Stimulated activated CD4-positive, alpha-beta T cell treated with anti-CD3 and anti-CD28 coated beads, Interleukin-1b, Interleukin-23, amount 100 ng/mL, for 1 hour (primary cell): ENCODE measurements at places on chromosomes 7 and 10.

DNA sequence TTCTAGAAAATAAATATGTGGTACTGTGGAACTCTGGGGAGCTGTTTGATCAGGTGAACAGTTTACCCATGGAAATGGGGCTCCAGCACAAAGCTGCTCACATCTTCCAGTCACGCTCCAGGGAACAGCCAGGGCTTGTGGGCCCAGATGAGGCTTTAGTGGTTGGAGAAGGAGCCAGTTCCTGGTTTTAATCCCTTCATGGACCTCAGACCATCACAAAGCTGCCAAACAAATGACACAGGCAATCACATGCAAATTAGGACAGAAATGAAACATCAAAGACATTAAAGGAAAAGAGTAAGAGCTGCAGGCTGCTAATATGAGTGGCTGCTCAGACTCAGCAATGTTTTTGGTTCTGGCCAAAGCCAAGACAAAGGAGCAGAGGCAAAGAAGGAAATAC is 2.2 kb upstream of the ATP6V0E2 start:
- DNase-seq = no peak

GRCh38 chr7:23373151-23374004 is 74.2 kb downstream of the MALSU1 start:
- DNase-seq = peak; percentile 1

GRCh38 chr7:128934361-128935341 is 3.1 kb upstream of the IRF5 start:
- DNase-seq = no peak

DNA sequence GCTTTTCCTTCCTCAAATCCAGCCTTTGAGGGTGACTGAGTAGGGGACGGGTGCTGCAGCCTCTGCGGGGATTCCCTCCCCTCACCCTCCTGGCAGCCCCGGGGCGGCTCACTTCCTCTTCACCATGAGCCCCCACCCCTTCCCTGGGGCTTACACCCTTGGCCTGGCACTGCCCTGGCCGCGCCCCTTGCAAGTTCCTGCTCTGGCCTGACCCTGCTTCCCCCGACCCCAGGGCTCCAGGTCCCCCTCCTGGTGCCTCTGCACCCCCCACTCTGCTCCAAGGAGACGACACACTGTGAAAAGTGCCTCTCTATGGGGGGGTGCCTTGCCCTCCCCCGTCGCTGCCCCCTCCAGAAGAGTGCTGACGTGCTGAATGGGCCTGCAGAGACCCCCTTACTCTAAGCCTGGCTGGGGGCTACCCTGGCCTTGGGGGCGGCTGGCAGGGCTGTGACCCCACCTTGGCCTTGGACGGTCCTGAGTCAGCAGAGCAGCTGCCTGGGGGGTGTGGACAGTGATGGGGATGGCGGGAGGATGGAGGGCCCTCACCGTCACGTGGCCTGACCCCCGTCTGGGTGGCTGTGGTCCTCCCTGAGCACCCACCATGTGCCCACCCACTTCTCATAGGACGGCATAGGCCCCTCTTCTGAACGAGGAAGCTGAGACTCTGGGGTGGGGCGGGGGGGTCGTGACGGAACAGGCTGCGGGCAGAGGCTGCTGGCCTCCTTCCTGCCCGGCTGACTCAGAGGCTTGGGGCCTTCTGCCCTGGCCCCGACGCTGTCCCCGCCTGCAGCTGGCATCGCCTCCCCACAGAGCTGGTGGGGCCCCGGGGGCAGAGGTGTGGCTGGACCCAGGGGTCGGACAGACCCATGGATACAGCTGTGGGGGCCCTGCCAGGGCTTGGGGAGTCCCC is 9.8 kb downstream of the LFNG start:
- no peak for DNase-seq

DNA sequence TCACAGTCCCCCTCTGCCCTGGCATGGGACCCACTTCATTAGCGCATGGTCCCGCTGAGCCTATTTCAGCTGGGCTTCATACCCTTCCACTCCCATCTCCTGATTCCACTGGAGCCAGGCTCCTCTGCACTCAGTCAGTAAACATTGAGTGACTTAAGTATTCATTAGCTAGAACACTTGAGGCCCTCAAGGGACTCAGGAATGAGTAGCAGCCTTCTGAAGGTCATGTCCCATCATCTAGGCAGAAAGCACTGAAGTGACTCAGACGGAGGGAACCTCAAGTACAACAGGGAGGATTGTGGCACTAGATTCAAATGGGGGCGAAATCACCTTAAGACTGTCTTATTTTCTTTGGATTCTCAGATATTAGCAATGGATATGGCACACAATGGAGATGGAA is 186.6 kb upstream of the INHBA start:
- DNase-seq = no peak

DNA sequence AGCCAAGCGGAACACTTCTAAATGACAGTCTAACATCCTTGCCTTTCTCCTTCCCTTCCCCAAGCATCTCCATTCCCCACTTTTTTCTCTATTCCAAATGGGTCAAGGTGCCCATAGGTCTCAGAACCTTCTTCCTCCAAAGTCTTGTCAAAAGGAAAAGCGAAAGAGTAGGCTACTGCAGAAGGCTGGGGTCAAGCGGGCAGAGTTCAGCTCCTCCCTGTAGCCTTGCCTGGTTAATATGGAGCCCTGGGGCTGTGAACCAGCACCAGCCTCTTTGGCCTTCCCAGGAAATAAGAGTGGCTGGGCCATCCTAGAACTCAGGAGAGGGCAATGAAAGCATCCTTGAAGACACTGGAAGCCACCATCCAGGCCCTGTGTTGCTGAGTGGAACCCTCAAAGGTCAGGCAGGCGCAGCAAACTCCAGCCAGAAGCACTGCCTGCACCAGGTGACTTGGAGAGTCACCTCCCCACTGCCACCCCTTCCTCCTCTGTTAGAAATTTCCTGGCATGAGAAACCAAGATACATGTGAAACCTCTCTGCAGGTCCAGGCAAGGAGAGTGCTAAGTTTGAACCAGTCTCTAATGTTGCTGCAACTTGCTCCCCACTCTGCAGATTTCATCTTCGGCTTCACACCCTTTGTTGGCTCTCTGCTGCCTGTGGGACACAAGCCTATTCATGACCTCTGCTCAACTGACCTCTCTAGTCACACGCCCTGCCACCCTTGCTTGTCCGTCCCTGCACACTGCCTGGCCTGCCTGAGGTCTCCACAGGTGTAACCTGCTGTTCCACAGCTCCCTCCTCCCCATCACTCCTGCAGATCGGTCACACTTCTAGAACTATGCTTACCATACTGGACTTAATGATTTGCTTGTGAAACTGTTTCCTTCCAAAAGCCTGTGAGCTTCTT is 74.9 kb downstream of the SH3PXD2A start:
- no peak for DNase-seq

DNA sequence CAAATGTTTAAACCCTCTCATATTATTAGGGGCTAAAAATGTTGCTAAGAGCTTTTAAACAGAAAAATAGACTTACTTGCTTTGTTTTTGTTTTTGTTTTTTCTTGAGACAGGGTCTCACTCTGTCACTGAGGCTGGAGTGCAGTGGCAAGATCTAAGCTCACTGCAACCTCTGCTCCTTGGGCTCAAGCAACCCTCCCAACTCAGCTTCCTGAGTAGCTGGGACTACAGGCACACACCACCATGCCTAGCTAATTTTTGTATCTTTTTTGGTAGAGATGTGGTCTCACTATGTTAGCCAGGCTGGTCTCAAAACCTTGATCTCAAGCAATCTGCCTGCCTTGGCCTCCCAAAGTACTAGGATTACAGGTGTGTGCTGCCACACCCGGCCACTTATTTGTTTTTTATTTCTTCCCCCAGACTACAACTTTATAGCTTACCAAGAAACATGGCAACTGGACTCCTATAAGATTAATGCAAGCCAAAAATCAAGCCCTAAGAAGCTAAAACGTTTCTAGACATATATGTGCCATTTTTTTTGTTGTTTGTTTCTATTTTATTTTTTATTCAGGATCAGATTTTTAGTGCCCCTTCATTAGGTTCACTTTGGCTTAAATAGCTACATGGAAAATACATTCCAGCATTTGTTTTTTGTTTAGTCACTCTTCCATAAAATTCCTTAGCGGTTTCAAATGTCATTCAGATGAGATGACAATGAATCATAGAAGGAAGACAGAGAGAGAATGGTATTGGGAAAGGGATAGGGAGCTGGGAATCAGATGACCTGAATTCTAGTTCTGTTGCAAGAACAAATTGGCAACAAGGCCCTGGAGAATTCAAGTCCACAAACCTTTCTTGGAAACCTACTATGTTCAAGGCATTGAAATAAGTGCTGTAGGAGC is 163.4 kb upstream of the MKLN1 start:
- no peak for DNase-seq

- no peak for DNase-seq
Measured at GRCh38 chr10:97849687-97850402, at the start of gene GOLGA7B. Gene GOLGA7B (plus strand): TSS chr10:97849843. CDS start chr10:97850304, 461 bp downstream.

GRCh38 chr7:112092306-112092705 is 113.9 kb downstream of the DOCK4 start:
- no peak for DNase-seq

DNA sequence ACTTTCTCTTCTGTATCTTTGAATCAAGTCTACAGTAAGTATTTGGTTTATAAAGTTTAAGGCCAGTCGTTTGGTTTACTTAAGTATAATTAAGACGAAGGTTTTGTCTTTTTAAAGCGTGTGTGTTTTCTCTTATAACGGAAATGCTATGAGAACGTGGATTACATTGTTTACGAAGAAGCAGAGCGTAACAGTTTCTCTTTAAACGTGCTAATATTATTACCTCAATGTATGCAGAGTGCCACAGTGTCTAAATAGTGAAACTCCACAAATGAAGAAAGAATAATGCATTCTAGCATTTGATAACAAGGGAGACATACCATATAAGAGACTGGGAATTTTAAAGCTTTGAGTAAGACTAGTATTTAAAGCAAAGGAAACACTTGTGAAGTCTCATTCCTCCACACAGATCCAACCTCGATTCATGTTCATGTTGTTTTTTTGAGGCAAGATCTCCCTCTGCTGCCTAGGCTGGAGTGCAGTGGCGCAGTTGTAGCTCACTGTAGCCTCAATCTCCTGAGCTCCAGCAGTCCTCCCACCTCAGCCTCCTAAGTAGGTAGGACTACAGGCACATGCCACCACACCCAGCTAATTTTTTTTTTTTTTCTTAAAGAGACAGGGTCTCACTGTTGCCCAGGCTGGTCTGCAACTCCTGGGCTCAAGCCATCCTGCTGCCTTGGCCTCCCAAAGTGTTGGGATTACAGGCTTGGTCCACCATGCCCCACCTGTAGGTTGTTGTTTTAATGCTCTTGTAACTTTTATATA is 75.1 kb downstream of the ANKRD61 start:
- DNase-seq = no peak

DNA sequence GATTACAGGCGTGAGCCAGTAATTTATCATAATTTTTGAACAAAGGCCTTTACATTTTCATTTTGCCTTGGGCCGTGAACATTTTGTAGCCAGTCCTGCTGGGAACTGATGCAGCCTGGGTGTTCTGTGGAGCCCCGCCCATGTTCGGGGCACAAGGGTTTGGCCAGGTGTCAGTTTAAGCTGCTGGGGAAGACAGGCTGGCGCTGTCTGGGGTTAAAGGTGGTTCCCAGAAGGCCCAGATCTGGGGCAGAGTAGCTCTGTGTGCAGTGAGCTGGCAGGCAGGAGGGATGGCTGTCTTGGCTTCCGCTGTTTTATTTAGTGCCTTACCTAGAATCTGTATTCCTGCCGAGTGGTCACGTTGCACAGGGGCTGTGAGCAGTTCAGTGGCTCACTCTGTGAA is 50.2 kb downstream of the DOCK1 start:
- no peak for DNase-seq

GRCh38 chr10:124035306-124035927 is 58.0 kb downstream of the CHST15 start:
- DNase-seq = no peak

- no peak for DNase-seq
Measured at GRCh38 chr7:120512701-120513100, 239.7 kb downstream of the KCND2 start.

GRCh38 chr7:93226310-93226709 is at the start of gene HEPACAM2:
Gene HEPACAM2 (minus strand): TSS chr7:93226469.
- no peak for DNase-seq

DNA sequence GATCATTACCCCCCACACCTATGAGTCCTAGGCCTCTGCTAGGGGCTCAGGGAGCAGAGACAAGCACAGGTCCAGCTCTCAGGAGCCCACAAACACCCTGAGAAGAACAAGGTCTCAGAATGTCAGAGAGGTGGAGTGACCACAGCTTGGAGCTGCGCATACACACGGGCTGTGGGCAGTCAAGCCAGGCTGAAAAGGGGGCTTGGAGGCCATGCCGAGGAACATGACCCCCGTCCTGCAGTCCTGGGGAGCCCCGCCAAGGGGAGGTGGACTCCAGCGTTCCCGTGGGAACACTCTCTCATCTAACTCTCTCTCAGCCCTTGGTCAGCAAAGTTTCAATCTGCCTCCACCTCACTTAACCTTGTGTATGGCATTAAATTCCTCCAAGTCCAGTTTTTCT is 7.8 kb upstream of the MMP21 start:
- no peak for DNase-seq

DNA sequence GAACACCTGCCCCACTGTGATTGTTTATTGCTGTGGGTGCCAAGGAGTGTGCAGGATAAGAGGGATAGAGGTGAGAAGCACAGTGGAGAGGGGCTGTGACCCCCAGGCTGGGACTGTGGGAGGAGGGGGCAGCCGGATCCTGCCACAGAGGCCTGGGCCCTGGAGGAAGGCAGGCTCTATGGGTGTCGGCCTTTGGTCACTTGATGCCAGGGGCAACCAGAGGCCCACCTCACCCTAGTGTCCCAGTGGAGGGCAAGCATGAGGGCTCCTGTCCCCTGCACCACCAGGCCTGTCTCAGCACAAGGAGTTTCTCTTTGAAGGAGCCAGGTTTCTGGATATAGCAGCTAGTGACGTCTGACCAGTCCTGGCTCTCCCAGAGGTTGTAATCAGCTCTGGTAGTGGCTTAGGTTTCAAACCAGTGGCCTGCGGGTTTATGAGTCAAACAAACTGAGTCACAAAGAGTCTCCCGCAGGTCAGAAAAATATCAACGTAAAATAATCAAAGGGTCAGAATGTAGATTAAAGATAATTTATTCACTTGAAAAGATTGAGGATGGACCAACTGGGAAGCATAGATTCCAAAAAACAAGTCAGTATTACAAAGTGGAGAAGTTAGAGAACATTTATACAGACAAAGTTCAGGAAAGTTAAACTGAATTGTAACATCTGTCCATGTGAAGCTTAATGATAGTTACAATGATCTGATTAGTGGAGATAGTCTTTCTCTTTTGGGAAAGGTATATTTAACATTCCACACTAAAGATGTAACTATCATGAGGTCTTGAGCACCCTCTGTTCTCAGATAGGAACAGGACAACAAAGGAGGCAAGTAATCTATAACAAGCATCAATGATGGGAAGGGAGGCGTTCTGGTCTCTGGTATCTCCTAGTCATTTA is 37.2 kb upstream of the ZNF488 start:
- no peak for DNase-seq

DNA sequence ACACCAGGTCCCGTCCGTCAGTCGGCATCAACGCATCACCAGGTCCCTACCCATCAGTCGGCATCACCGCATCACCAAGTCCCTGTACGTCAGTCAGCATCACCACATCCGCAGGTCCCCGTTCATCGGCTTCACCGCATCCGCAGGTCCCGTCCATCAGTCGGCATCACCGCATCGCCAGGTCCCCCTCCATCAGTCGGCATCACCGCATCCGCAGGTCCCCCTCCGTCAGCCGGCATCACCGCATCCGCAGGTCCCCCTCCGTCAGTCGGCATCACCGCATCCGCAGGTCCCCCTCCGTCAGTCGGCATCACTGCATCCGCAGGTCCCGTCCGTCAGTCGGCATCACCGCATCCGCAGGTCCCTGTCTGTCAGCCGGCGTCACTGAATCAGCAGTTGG is 55.1 kb downstream of the IGF2BP3 start:
- no peak for DNase-seq
